Activated CD4-positive, alpha-beta memory T cell treated with anti-CD3 and anti-CD28 coated beads, Interleukin-2, amount 10 ng/mL, durations not matched to agents 7 days and 5 days (primary cell): ENCODE measurements at places on chromosomes 1 and 21. TPM values are rescaled to one million over a fixed set of nuclear protein-coding genes. Genes with fewer than 3 reads are reported as not detected.

CD164L2 gene
- total RNA-seq = not detected

HDAC1 gene
- 180 TPM for total RNA-seq

DNA sequence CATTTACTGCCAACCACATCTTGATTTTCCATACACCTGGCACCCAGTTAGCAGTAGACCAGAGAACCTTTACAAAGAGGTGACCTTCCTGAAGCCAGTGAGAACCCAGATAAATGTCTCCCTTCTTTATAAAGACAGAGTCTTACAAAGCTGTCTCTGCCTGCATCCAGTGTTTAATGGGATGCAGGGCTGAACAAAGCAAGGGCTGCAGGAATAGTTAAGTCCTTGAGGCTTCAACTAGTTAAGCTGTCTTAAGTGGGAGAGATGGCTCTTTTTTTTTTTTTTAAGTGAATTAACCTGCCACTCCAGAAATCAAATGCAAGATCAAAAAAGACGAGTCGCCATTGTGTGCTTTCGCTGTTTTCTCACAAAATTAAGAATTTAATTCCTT, 1.5 kb downstream of the AHCYL1 start:
- peaks cover 22% of the 10 kb centered on the region for H3K36me3 ChIP-seq
- no peak overlapping the region for H3K27ac ChIP-seq
- peak overlapping the region; percentile 99 for H3K4me3 ChIP-seq
- H3K27me3 ChIP-seq = no peaks in the 10 kb centered on the region

DNALI1 gene
- 0.18 TPM for total RNA-seq

DNA sequence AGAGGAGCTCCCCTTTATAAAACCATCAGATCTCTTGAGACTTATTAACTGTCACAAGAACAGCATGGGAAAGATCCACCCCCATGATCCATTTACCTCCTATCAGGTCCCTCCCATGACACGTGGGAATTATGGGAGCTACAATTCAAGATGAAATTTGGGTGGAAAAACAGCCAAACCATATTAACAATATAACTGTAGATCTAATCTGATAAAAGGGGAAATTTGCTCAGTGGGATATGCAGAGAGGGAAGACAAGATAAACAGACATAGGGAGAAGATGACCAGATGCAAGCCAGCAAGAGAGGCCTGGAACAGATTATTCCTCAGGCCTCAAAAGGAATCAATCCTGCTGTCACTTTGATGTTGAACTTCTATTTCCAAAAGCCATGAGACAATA, 841.5 kb downstream of the LRRIQ3 start:
- H3K4me1 ChIP-seq = no peaks in the 10 kb centered on the region
- no peak for DNase-seq
- H3K4me3 ChIP-seq = no peak overlapping the region

UBE2U gene
- total RNA-seq = not detected

GRCh38 chr1:115331558-115332331, 6.3 kb downstream of the NGF start:
- no peak for DNase-seq
- no peaks in the 10 kb centered on the region for H3K36me3 ChIP-seq
- no peak overlapping the region for H3K27ac ChIP-seq
- H3K4me1 ChIP-seq = no peaks in the 10 kb centered on the region
- no peak overlapping the region for H3K4me3 ChIP-seq

DNA sequence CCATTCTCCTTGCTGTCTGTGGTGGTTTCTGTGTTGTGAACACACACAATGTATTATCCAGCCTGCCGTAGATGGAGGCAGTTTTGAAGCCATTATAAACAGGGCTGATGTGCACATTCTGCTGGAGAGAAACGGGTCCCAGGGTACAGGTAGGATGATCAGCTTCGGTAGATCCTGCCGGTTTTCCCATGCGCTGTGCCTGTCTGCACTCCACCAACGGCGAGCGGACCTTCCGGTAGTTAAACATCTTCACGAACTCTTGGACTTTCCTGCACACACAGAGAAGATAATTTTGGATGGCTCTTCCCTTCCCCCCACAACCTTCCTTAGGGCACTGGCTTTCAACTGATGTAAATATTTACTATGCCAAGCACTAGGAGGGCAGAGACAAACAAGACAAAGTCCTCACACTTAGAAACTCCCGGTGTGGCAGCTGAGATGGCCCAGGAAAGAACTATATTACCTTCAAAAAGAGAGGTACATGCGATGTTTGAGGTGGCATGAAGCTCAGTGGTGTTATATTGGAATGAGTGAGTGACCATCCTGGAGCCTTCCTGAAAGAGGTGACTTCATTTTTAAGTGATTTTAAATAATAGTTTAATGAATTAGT, 41.7 kb downstream of the ALPL start:
- H3K27ac ChIP-seq = no peak overlapping the region
- no peak overlapping the region for H3K4me3 ChIP-seq
- no peaks in the 10 kb centered on the region for H3K36me3 ChIP-seq

GRCh38 chr1:234781241-234782065, 171.5 kb upstream of the IRF2BP2 start:
- no peaks in the 10 kb centered on the region for H3K27me3 ChIP-seq
- H3K4me3 ChIP-seq = no peak overlapping the region
- no peaks in the 10 kb centered on the region for H3K4me1 ChIP-seq
- DNase-seq = no peak
- no peak overlapping the region for H3K27ac ChIP-seq

DNA sequence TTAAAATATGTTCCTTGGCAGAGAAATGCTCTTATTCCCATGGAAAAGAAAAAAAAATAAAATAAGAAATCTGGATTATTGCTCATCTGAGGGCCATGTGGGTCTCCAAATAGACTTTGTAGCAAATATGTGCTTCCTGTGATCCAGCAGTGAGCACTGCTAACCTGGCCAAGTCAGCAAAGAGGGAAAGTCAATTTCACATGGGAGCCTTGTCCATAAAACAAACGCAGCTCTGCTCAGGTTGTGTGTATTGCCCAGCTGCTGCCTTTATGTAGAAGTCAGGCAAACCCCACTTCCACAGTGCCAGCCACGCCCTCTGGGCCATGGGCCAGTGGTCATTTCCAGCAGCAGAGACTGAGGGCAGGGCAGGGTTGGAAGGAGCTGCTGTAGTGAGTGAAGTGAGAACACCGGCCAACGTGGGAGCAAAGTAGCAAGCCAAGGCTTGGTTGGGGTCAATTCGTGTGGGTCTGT, 174.3 kb downstream of the LYPLAL1 start:
- no peak overlapping the region for H3K27ac ChIP-seq
- no peaks in the 10 kb centered on the region for H3K36me3 ChIP-seq
- no peak overlapping the region for H3K4me3 ChIP-seq
- no peaks in the 10 kb centered on the region for H3K4me1 ChIP-seq
- no peak for DNase-seq

DNA sequence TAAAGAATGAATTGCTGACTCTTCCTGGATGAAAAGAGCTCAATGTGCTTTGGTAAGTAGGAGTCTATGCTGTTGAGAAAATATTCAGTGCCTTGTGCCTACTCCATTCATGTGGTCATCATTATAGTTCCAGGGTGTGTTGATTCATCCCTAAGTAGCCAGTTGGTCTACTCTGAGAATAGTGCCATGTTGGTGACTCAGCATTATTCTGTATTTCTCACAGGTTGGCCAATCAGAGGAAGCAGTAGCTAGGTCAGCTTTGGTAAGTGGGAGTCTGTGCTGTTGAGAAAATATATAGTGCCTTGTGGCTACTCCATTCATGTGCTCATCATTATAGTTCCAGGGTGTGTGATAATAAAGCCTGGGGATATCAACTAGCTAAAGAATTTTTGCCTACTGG, 397.3 kb downstream of the AGBL4 start:
- DNase-seq = no peak
- H3K36me3 ChIP-seq = no peaks in the 10 kb centered on the region
- H3K4me1 ChIP-seq = no peaks in the 10 kb centered on the region
- no peaks in the 10 kb centered on the region for H3K27me3 ChIP-seq
- no peak overlapping the region for H3K27ac ChIP-seq

GPR153 gene
- 4.4 TPM for total RNA-seq

MYBPH gene
- not detected for total RNA-seq

DNA sequence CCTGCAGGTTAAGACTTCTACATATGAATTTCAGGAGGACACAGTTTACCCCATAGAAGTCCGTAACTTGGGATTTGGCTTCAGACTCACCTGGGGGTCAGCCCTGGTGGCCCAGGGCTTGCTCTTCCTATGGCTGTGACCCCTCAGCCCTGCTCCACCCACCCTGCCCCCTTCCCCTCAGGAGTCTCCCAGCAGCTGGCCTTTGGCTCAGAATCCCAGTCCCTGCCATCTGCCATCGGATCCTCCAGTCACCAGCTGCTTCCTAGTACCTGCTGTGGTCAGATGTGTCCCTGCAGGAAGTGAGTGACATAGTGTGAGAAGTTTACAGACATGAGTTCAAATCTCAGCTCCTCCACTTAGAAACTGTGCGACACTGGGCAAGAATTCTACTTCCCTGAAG, 332.6 kb downstream of the NPHP4 start:
- no peak overlapping the region for H3K27ac ChIP-seq
- H3K27me3 ChIP-seq = no peaks in the 10 kb centered on the region
- no peak for DNase-seq
- no peaks in the 10 kb centered on the region for H3K36me3 ChIP-seq

DNA sequence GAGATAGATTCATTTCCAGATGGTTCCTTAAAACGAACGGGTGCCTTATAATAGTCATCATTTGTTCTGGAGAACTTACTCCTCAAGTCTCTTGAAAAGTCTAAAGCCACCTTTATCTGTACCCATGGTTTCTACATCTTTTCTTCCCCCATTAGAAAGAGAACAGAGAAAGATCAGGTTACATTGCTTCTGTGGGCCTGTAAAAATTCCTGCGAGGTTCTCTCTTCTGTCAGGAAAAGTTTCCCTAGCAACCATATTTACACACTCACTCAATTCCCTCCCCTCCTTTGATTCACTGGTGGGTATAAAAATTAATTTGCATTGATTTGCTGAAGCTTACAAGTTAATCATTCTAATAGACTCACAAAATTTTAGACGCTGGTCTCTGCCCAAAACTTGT, 6.7 kb downstream of the PHC2 start:
- peaks cover 41% of the 10 kb centered on the region for H3K27me3 ChIP-seq
- H3K27ac ChIP-seq = no peak overlapping the region
- no peak for DNase-seq
- H3K4me3 ChIP-seq = no peak overlapping the region

IQGAP3 gene
- total RNA-seq = 19.7 TPM

NMNAT2 gene
- total RNA-seq = 0.03 TPM

DNA sequence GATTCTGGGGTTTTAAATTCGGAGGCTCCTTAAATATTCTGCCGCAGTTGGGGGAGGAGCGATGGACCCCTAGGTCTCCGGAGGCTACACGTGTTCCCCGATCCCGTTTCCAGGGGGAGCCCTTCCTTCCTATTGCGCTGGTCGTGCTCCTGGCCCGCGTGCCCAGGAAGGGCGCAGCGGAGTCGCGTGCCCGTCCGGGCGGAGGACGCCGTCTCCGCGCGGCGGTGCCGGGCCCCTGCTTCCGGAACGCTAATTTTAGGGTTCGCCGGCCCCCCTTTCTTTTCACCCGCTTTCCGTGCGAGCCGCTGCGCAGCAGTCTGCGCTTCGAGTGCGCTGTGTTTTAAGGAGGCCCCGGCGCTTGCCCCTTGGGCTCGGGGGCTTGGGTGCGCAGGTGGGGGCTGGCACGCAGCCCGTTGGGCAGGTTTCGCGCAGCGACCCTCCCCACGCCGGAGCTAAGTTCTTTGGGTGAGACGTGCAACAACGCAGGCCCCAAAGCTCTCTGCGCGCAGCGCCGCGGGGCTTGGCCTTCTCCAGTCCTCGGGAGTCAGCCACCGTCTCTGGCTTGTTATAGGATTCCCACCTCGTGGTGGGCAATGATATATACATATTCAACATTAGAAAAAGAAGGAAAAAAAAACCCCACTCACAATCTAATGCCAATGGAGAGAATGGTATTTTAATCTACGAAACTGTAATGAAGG, 43.5 kb upstream of the DNAJC6 start:
- H3K27me3 ChIP-seq = peaks cover 19% of the 10 kb centered on the region
- peak overlapping the region; percentile 61 for H3K4me3 ChIP-seq
- peak; percentile 55 for DNase-seq
- H3K27ac ChIP-seq = no peak overlapping the region
- peaks cover 36% of the 10 kb centered on the region for H3K4me1 ChIP-seq

SLC22A15 gene
- 1.3 TPM for total RNA-seq

DNA sequence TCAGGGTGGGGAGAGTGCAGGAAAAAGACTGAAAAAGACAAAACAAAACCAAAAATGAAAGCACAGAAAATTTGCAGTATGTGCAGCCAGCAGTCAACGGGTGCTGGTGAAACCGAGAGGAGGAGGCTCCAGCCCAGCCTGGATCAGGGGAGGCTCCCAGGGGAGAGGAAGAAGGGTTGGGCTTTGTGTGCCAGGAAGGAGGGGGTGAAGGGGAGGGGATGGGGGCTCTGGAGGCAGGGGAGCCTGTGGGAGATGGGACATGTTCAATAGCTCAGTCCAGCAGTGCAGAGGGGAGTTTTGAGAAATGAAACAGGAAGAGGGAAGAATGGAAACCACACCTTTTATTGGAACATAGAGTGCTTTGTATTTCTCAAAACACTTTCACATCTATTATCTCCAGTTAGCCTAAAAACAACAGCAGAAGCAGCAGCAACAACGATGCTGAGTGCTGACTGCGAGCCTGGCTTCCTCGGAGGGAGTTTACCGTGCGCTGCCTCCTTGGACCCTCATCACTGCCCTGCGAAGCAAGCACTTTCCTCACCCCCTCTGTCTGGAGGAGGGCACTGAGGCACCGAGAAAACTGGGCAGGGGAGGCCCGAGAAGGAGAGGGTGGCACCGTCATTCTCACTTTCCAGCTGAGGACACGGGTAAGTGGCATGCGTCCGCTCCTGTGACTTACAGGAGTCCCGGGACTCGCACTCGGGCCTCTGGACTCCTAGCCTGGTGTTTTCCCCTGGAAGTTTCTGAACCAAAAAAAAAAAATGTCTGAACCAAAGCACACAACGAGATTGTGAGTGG, 62.9 kb downstream of the MDM4 start:
- no peaks in the 10 kb centered on the region for H3K27me3 ChIP-seq
- H3K4me1 ChIP-seq = peaks cover 27% of the 10 kb centered on the region
- peak overlapping the region; percentile 74 for H3K4me3 ChIP-seq
- peak; percentile 55 for DNase-seq

VSIG8 gene
- not detected for total RNA-seq

- peaks cover 3% of the 10 kb centered on the region for H3K27me3 ChIP-seq
- DNase-seq = no peak
- no peaks in the 10 kb centered on the region for H3K36me3 ChIP-seq
- no peak overlapping the region for H3K27ac ChIP-seq
- H3K4me3 ChIP-seq = no peak overlapping the region
- no peaks in the 10 kb centered on the region for H3K4me1 ChIP-seq
Observed at GRCh38 chr1:213779228-213779627, 208.5 kb upstream of the PROX1 start.

DNA sequence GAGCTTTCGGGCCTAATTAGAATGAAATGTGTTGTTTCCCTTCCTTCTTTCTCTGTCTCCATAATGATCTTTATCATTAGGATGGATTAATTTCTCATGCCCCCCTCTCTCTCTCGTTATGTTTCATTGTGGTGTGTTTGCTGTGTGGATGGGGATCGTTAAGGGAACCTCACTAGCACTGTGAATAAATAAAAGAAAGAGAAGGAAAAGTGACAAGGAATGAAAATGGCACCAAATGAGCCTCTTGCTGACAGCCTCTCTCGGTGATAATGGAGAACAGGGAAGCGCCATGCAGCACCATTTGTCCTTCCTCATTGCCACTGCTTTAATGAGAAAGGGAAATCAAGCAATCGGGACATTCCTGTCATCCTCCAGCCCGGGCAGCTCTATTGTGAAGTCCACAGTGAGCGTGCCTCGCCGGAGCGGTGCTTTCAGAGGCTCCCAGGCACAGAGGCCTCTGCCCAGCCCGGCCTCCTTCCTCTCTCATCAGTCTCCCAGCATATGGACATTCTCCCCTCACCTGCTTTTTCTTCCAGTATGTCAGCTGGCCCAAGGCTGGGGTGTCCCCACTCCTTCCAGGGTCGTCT, 265.7 kb upstream of the TMEM51 start:
- no peaks in the 10 kb centered on the region for H3K36me3 ChIP-seq
- DNase-seq = no peak
- no peaks in the 10 kb centered on the region for H3K4me1 ChIP-seq
- H3K27ac ChIP-seq = no peak overlapping the region
